A172 (cell line): ENCODE measurements at places on chromosomes 5 and 9. TPM values are rescaled to one million over a fixed set of nuclear protein-coding genes. Genes with fewer than 3 reads are reported as not detected.

TMEM215 gene
- total RNA-seq: not detected in 2 replicates

FYB1 gene
- 0.05 and 0.12 TPM in 2 replicates for total RNA-seq

MVB12B gene
- total RNA-seq: 10.7 TPM in 2 replicates

ADAMTSL2 gene
- 0.12 and 0.16 TPM in 2 replicates for total RNA-seq
